ENCODE measurements at places on chromosomes 7 and 10.

DNA sequence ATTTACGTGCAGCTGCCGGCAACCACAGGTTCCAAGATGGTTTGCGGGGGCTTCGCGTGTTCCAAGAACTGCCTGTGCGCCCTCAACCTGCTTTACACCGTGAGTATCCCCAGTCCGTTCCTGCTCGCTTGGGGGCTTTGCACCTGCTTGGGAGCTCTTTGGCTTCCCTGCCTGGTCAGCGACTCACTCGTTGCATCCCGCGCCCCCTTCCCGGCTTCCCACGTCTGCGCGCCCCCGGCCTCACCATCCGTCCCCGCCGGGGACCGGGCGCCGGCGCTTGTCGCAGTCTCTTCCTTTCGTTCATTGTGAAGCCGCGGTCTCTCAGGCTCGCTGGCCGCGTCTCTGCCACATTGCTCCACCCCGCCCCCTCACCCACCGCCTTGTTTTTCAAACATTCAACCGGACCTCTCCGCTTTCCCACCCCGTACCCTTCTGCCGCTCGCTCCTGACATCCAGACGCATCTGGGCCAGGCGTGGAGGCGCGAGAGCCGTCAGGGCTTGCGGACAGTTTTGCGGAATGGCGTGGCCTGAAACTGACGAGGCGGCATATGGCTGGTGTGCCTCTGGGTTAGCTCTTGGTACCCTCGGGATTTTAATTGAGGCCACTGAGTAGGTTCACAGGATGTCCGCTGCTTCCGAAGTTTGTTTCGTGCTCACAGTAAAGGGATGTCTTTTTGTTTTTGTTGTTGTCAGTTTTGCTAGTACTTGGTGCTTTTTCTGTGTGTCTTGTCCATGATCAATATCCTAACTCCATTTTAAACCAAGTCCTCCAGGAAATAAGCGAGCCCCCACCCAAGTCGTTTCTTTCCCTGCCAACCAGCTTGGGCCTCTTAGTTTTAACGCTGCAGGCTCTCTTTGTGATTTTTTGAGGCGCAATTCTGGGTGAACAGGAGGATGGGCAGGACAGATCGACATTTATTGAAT, 639 bp downstream of the TSPAN13 start:
- DNase-seq = no peak

GRCh38 chr10:69096045-69096444, 8.1 kb downstream of the SRGN start:
- no peak for DNase-seq

- DNase-seq = no peak
Observed at GRCh38 chr7:91876391-91877133, 3.9 kb downstream of the MTERF1 start.

- no peak for DNase-seq
Observed at GRCh38 chr10:112490545-112490944, 43.5 kb downstream of the VTI1A start.

DNA sequence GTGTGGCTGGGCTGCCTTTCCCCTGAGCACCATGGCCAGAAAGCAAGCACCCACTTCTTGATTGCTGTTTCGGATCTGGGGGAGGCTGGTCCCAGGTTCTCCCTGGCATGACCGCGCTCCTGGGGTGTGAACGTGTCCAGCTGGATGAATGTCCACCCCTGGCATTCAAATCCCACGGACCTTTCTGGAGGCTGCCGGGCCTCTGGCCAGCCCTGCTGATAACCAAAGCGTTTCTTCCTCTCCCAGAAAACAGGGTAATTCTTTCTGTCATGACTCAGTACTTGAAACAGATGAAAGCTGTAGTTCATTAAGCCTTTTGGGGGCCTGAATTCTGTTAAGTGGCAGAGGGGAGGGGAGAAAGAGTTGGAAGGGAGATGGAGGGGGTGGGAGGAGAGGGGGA, 73.1 kb upstream of the SAMD8 start:
- no peak for DNase-seq

GRCh38 chr10:98144985-98145384, 10.5 kb downstream of the R3HCC1L start:
- DNase-seq = no peak

DNA sequence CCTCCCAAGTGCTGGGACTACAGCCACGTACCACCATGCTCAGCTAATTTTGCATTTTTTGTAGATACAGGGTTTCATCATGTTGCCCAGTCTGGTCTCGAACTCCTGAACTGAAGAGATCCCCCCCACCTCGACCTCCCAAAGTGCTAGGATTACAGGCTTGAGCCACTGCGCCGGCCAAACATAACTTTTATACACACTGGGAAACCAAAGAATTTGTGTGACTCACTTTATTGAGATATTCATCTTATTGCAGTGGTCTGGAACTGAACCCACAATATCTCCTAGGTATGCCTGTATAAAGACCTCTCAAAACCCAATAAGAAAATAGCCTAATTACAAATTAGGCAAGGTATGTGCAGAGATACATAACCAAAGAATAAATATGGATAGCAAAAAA, 182.6 kb upstream of the FEZF1 start:
- DNase-seq = no peak

DNA sequence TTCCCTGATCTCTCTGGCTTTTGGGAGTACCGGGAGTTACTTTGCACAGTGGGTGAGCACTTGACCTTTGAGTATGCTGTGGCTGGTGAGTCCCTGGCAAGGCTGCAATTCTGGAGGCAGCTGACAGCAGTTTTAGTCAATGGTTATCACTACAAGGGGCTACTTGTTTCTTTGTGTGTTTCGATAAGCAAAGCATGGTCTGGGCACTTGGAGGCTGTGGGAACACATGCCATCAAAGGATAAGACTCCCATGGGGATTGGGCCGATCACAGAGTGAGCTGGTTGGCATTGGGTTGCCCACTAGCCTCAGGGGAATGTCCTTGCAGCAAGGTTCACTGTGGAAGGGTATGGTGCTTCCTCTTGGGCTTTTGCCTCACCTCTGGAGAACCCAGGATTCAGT, 208.2 kb downstream of the SNX13 start:
- no peak for DNase-seq

DNA sequence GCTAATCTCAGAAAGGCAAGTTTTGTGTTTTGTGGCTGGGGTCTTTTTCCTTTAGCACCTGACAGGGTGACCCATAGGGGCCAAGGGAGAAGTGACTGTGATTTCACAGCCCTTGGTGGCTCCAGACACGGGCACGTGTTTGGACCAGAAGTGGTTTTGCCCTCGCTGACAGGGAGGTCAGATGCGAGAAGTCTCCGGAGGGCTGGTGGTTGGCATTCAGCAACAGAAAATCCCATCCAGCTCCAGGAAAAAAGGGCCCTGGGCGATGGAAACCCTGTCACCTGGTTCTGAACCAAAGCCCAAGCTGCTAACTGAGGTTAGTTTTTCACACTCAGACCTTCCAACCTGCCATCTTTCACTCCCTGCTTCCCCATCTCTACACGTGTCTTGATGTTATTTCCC, 272.9 kb downstream of the TRIL start:
- DNase-seq = no peak

DNA sequence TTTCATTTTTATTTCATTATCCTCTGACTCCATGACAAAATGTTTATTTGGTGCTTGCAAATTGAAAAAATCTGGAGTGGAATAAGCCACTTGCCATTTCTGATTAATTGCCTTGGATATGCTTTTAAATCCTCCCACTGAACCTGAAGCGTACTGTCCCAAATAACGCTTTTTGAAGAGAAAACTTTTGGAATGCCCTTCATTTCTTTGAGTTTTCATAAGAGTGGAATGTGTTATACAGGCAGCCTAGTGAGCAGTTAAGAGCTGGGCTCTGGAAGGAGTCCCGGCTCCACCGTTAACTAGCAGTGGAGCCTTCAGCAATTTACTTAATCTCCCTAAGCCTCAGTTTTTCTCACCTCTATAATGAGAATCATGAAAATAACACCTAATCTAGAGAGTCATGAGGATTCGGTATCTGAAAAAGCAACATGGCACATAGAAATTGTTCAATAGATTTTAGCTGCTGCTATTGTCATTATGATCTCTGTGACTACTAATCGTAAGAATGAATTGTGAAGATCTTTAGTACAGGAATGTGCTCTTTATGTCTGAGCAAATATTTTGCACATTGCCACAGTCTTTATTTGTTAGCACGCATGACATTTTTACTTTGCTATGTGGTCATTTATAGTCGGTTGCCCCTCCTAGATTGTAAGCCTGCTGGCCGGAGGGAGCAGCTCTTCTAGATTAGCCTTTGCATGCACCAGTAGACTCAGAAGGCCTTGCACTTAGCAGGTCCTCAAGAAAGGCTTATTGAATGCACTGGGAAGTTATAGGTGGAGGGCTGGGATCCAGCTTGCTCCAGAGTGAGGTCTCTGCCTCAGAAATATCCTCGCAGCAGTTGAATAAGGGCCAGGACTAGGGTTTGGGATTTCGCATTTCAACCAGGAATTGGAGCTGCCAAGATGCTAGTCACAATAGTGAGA, 59.4 kb downstream of the PLCE1 start:
- DNase-seq = no peak

- DNase-seq = no peak
Observed at GRCh38 chr10:105070952-105071351, 429.9 kb downstream of the SORCS3 start.

- no peak for DNase-seq
Observed at GRCh38 chr10:46033602-46034011, 3.2 kb upstream of the NCOA4 start.

GRCh38 chr7:151768805-151769187, 108.1 kb downstream of the PRKAG2 start:
- no peak for DNase-seq

GRCh38 chr7:149306854-149307253, 44.9 kb downstream of the ZNF783 start:
- DNase-seq = no peak

DNA sequence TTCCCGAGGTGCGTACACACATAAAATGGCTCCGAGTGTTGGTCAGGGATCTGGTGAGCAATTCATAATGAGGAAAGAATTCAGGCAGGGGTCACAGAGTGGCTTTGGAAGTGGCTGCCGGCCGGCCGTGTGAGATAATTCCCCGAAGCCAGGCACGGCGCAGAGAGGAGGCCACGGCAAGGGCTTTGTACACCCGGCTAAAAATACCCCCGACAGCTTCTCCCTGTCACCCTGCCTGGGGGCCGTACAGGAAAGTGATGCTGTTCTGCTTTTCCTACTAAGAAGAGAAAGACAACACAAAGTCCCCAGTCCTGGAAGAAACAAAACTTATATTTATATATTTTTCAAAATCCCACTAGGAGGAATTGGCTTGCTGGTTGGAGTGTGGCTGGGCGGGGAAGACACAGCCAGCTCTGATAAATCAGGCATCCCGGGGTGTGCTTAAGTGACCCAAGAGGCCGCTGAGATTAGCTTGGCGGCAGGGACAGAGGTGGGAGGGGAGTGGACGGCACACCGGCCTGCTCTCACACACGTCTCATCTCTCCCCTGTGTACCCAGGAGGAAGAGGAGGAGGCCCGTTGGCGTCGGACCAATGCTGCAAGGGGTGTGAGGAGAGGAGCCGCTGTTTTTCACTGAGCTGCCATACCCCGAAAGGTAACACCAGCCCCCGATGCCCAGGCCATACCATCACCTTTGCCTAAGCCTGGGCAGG, 70.5 kb downstream of the ZMIZ1 start:
- no peak for DNase-seq

GRCh38 chr10:132563485-132564248, 26.1 kb downstream of the INPP5A start:
- DNase-seq = no peak

- DNase-seq = no peak
Observed at GRCh38 chr7:110676785-110677184, 414.1 kb upstream of the LRRN3 start.

DNA sequence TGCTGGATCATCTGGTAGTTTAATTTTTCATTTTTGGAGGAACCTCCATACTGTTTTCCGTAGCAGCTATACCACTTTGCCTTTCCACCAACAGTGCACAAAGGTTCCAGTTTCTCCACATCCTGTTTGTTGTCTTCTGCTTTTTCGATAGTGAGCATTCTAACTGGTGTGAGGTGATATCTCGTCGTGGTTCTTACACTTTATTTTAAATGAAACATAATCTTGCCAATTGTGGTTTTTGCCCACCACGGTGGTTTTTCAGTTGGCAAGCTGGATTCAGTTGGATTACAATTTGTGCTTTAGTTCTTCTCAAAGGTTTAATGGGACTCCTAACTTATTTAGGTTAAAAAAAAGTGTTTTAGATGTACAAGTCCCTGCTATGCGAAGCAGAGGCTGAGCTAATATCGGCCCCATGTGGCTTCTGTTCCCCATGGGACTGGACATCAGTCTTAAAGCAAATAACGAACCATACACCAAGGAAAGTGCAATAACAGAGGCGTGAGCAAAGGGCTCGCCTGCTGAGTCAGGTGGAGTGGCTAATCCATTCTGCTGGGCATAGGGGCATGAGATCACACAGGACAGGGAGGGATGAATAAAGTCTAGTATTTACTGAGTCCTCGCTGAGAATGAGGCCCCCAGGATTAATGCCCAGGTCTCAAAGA, 153.6 kb downstream of the AOAH start:
- DNase-seq = no peak

Data from cortex of kidney (tissue), 1 donor.